HAP-1 (cell line): ENCODE measurements at places on chromosomes 5 and 9.
A peak's percentile ranks its signal among the peaks of the same experiment; 100 is the strongest.

DNA sequence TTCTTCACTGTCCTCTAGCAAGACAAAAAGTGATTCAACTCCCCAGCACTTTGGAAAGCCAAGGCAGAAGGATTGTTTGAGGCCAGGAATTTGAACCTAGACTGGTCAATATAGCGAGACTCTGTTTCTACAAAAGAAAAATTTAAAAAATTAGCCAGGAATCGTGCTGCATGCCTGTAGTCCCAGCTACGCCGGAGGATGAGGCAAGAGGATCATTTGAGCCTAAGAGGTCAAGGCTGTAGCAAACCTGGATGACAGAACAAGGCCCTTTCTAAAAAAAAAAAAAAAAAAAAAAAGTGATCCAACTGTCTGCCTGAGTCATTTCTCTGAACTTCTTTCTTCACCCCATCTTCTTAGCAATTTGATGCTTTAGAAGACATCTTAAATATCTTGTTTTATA, 12.4 kb downstream of the ITGA2 start:
- DNase-seq = no peak

GRCh38 chr5:99646011-99646647, 717.3 kb upstream of the CHD1 start:
- DNase-seq = no peak

DNA sequence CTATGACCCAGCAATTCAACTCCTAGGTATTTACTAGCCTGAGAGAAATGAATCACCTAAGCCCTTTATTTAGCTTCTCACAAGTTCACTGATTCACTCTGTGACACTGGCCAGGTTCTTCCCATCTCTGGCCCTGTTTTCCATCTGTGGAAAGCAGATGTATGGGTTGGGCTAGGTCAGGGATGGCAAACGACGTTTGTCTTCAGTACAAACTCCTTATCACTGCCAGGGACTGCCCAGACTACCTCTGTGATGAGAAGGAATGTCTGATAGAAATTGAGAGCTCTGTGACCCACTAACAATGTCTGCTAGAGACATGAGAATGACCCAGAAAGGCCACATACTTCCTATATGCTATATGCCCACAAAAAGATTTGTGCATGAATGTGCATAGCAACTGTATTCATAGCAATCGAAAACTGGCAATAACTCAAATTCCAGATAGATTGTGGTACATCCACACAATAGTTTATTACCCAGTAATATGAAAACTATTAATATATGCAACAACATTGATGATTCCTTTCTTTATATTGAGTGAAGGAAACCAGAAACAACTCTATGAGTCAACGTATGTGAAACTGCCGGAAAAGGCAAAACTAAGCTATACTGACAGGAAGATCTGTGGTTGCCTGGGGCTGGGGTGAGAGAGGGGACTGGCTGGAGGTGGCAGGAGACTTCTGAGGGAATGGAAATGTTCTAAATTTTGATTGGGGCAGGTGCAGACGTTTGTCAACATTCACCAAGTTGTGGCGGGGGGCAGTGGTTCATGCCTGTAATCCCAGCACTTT, 32.0 kb upstream of the ADAM19 start:
- no peak for DNase-seq

GRCh38 chr5:32522429-32523143, 62.8 kb upstream of the SUB1 start:
- DNase-seq = no peak

- no peak for DNase-seq
Measured at GRCh38 chr9:117076571-117077290, 338.1 kb downstream of the ASTN2 start.

DNA sequence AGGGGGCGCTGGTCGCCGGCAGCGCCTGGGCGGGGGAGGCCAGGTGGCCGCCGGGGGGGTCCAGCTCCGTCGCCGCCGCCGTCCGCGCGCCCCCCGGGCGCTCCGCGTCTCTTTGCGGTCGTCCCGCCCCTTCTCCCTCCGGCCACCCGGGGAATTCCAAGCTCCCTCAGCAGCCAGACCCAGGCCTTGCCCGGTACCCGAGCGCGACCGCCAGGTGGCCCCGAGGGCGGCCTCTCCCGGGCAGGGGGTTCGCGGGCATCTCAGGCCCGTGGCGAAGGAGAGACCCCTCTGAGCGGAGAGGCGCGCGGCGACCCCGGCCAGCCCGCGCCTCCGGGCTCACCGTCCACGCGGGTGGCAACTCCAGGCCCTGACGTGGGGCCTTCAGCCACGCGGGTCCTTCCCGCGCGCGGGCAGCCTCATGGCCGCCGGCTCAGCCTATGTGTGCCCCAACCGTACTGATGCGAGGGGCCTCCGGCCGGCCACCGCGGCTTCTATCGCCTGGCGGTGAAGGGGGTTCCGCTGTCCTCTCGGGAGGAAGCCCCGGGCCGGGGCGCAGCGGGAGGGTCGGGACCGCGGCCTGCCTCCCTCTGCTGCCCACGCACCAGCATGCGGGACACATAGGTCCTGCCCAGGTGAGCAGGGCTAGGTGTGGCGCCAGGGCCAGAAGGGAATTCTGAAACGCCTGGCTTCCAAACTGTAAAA, 529 bp upstream of the NRARP start:
- no peak for DNase-seq

DNA sequence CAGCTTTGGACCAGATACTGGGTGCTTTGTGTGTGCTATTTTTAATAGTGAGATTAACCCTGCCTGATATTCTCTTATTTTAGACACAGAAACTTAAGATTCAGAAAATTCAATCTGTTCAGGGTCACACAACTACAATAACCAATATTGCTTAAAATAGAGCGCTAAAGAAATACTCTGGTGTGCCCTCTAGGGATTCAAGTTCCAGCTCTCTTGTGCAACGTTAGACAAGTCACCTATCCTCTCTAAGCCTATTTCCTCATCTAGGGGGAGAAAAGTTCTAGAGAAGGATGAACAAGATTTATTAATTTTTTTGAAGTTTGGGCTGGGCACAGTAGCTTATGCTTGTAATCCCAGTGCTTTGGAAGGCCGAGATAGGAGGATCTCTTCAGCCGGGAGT, 2.1 kb upstream of the SCAI start:
- DNase-seq = no peak

GRCh38 chr5:87029951-87030350, 237.7 kb upstream of the RASA1 start:
- no peak for DNase-seq

GRCh38 chr9:69976152-69976551, 67.5 kb upstream of the MAMDC2 start:
- no peak for DNase-seq

- peak; percentile 91 for DNase-seq
Measured at GRCh38 chr9:71249729-71250317, 128.4 kb upstream of the TRPM3 start.

DNA sequence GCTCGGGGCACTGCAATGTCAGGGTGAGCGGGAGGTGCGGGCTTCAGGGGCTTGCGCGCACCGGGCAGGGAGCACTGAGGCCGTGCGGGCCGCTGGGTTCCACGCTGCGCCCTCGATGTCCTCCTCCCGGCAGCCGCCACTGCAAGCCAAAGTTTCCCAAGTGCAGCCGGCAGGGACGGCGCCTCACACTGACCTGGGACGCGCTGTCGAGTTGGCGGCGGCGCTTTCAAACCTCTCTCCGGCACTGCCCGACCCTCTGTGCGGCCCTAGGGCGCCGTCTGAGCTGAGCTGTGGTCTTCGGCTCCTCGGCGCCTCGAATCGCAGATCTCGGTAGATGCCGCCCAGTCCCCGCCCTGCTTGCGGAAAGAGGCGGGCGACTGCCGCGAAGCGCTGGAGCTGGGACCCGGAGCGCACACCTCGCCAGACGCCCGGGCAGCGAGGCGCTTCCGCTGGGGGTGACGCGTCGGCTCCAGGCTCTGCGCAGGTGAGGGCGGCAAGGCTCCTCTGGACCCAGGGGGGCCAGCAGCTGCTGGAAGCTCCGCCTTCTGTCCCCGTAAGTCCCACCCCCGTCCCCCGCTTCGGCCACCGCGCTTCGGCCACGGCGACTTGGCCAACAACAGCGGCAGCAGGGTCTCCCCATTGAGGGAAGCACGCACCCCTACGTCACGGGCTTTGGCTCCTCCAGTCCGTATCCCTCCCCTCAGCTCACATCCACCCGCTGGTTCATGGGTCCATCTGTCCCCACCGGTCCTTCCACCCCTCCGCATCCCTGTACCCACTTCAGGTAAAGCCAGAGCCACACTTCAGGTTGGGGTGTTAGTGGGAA, at the start of gene ANKRD34B:
Gene ANKRD34B, minus strand, starts transcription at position 320 of the 826 bp plus-strand sequence. CDS start 10,261 bp downstream, outside the sequence.
- DNase-seq = peak; percentile 68

- peak; percentile 55 for DNase-seq
Measured at GRCh38 chr9:126704892-126705766, 91.4 kb downstream of the LMX1B start.

DNA sequence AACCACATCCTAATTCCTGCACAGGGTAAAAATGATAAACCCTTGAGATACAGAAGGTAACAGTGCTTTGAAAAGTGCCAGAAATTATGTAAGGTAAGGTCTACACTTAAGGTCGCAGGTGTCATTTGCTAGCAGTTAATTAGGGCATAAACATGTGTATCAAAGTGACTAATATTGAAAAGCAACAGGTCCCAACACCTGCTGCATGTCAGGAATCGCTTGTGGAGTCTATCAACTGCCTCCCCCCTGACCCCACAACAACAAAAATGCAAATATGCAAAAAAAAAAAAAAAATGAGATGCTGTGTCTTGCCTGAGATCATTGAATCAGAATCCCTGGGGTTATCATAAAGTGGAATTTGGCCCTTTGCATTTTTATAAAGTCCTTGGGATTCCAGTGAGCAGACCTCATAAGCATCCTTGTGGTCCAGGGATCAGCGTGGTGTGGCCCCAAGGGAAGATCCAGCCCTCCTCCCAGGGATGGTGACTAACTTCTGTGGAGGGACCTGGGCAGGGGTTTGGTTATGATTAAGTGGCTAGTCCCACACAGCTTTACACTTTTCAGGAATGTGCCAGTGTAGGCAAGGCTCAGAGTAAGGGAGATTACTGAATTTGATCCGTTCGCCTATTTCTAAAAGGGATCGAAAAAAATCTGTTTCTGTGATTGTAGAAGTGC, 92.5 kb upstream of the TNFSF8 start:
- DNase-seq = no peak

DNA sequence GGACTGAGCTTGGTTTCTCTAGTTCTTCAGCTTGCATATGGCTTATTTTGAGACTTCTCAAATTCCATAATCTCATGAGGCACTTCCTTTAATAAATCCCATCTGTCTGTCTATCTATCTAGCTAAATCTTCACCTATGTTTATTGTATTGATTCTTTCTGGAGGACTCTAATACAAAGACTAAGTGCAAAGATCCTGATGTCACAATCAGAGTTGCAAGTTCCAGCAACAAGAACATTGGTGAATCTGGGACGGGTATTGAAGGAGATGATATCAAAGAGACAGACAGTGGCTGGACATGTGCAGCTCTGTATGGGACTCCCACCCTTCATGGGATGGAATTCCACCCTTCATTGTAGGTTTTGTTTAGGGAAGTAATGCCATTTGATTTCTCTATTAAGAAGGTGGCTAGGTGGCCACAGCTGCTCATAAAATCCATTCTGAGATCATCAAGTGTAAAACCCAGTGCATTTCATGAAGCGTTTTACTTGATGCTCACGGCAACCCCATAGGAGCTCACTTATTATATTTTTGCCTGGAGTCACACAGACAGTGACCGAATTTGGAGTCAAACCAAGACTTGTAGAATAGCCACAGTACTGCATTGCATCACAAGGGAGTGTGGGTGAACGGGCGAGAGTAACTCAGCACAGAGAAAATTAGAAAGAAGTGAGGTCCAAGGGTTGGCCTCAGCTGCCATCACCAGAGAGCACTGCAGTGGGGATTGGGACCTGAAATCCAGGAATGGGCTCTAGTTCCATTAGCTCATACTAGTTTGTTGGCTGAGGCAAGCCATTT, 24.9 kb downstream of the TAS2R1 start:
- no peak for DNase-seq

DNA sequence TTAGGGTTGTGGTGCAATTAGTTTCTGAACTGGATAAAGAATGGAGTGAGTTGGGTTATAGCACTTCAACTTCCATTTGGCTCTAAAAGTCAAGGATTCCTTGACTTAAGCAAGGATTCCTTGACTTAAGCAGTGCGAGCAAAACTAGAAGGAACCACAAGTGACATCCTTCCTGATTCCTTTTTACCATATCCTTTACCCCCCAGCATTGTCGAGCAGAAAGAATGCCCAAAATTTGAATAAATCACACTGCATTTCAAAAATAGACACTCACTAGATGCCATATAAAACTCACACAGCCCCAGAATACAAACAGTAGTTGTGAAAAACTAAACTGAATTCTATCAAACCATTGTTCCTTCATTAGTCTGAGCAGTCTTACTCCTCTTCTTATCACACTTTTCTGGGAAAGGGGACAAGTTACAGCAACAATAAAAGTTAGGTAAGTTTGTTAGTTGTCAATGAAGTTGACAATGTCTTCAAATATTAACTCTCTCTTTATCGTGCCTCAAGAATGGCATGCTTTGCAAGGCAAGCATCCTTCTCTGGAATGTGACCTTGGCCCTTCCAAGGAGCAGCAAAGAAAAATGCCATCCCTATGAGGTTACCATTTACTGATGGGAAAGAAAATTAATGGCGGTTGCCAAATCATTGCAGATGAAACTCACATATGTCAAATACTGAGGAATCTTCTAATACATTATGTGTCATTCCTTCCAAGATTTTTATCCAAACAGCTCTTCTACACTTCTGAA, 273.3 kb upstream of the ANKRD55 start:
- no peak for DNase-seq

GRCh38 chr9:131379056-131379455, 14.8 kb upstream of the PRRC2B start:
- no peak for DNase-seq

DNA sequence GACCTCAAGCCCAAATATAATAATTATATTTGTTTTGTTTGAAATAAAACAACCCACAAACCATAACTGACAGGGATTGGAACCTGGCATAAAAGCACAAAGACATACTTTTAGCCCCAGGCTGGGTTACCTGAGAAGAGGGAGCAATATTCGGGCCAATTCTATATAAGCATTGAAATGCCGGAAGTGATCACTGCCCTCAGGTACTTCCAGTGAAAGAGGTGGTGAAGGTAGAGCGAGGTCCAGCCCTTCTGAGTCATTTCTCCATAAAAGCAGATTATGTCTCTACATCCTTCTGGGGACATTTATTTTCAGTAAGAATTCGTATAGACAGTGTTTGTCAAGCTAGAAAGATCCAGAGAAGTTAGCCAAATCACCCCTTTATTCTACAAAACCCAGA, 59.6 kb downstream of the GCNT4 start:
- DNase-seq = no peak

GRCh38 chr9:126328407-126328806, 1.8 kb downstream of the MVB12B start:
- no peak for DNase-seq
